Fibroblast of pulmonary artery (primary cell): ENCODE measurements at places on chromosomes 16 and 17.

GRCh38 chr16:31025339-31025738, 8.0 kb upstream of the STX4 start:
- no peak for DNase-seq

- peak; percentile 34 for DNase-seq
Measured at GRCh38 chr17:58520843-58521430, 6.5 kb upstream of the MTMR4 start.

DNA sequence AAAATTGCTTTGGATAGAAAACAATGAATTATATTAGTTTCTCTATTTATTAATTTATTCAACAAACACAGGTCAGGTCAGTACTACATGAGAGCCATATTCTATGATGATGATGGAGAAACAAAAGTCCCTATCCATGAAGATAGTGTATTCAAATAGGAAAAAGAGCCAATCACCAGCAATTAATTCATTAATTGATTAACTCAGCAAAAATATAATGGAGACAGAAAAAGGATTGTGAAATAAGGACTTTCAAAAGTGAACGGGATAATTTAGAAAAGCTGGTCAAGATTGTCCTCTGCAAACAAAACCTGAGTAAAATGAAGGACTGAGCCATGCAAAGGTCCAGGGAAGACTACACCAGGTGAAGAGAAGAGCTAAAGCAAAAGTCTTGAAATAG, 1517.7 kb upstream of the CDH8 start:
- no peak for DNase-seq

GRCh38 chr17:18184143-18185031, 759 bp downstream of the ALKBH5 start:
- DNase-seq: peak; percentile 33

GRCh38 chr16:30937692-30938091, 11.2 kb upstream of the ORAI3 start:
- DNase-seq: no peak

- DNase-seq: no peak
Measured at GRCh38 chr16:4699046-4699556, 5.7 kb downstream of the NUDT16L1 start.
